ENCODE measurements at places on chromosomes 16 and 17.

DNA sequence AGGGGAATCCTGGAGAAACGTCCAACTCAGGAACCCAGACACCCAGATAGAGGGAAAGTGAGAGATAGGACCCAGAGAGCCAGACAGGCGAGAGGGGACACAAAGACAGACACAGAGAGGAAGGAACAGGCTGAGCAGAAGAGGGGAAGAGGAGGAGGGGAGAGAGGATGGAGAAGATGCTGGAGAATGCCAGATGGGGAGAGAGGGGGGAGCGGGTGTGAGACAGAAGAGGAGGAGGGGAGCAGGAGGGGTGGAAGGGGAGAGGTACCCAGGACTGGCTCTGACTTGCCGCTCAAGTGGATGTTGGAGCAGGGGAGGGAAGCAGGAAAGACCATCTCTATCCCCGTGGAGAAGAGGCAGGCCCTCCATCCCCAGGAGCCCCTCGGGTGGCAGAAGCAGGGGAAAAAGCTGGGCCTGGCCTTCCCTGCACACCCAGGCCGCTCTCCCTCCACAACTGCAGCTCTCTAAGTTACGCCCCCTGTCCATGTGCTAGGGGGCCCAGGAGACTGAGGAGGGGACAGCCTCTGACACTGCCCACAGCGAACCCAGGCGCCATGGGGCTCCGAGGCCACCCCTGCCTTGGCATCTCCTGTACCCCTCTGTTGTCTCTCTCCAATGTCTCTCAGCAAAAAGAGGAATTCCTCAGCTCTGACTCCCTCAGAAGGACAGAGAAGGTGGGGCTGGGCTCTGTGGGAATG is 4.8 kb downstream of the PPP1R9B start:
- no peak for DNase-seq

GRCh38 chr17:74012465-74012864 is 191.0 kb upstream of the RPL38 start:
- DNase-seq: no peak

- no peak for DNase-seq
These were observed 5.0 kb downstream of the FOXK2 start for GRCh38 chr17:82524540-82524939.

- DNase-seq: no peak
These were observed 38.2 kb downstream of the TK2 start for GRCh38 chr16:66511602-66512271.

- DNase-seq: peak; percentile 70
These were observed 27.3 kb downstream of the TBC1D16 start for GRCh38 chr17:80008383-80008840.

- no peak for DNase-seq
These were observed 85.5 kb upstream of the DOC2B start for GRCh38 chr17:266701-267667.

- DNase-seq: no peak
These were observed 68.5 kb upstream of the MED9 start for GRCh38 chr17:17408236-17408794.

DNA sequence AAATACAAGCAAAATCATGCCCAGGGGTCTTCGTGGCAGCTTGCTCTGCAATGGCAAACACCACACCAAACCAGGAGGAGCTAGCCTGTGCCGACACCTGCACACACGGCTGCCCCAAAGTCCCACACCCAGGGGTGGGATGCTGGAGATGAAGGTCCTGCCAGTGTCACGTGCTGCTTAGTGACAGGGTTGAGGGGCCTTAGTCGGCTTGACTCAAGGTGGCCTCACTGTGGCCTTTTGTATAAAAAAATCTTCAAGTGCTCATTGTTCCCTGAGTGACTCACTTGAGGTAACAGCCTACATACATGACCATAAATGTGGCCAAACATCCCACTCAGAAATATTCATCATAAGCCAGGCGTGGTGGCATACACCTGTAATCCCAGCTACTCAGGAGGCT is 7.3 kb downstream of the TRIM65 start:
- DNase-seq: no peak

- no peak for DNase-seq
These were observed 12.5 kb downstream of the ARHGAP23 start for GRCh38 chr17:38440614-38441397.

DNA sequence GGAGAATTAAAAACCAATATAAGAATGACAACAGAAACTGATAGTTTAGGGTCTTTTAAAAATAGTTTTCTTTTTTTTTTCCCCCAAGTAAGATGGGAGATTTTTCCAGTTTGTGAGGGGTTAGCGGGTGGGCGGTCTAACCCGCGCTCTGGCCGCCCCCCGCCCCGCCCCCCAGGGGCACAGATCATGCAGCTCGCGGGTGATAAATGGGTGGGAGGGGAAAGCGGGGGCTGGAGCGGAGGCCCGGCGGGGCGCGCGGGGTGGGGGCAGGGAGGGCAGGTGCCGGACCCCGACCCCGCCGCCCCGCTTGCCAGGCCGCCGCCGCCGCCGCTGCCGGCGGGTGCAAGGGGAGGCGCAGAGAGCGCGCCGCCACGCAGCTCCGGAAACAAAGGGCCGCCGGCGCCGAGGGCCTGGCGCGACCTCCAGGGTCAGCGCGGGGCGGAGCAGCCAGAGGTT is 60.1 kb upstream of the GSE1 start:
- no peak for DNase-seq

DNA sequence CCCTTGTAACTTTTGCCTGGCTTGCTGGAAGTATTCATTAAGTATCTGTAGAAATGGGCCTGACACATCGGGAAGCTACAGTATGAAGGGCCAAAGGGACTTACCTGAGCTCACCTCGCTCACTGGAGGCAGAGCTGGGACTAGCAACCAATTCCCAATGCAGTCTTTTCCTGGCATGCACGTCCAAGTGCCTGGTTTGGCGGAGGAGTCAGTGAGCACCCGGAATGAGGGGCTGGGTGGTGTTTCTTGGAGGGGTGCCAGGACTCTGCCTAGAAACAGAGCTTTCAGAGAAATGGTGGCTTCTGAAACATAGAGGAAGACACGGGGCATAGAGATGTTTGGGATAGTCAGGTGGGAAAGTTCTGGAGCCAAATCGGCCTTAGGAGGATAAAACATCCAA is 18.4 kb upstream of the GPRC5C start:
- DNase-seq: no peak

- DNase-seq: no peak
These were observed 176.5 kb downstream of the SEC14L1 start for GRCh38 chr17:77317091-77317750.

- DNase-seq: no peak
These were observed 35.0 kb upstream of the C17orf78 start for GRCh38 chr17:37340804-37341203.

GRCh38 chr17:38705523-38705802 is 390 bp downstream of the MLLT6 start:
- DNase-seq: no peak

- no peak for DNase-seq
These were observed 18.9 kb downstream of the KPNA2 start for GRCh38 chr17:68054296-68054900.

DNA sequence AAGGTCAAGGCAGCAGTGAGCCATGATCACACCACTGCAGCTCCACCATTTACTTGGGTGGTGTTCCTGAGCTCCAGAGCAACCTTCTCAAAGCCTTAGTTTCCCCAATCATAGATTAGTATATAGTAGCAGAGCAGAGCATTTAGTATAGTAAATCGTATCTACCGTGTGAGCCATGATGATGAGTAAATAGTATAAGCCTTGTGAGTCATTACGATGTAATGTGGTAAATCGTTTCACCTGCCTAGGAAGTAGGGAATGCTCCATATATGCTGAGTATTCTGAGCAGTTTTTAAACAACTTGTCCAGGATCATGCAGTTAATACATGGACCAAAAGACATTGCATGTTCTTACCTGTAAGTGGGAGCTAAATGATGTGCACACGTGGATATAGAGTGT is 66.4 kb downstream of the SCNN1B start:
- DNase-seq: no peak

- DNase-seq: no peak
These were observed 9.7 kb upstream of the DBNDD1 start for GRCh38 chr16:90028985-90029384.

DNA sequence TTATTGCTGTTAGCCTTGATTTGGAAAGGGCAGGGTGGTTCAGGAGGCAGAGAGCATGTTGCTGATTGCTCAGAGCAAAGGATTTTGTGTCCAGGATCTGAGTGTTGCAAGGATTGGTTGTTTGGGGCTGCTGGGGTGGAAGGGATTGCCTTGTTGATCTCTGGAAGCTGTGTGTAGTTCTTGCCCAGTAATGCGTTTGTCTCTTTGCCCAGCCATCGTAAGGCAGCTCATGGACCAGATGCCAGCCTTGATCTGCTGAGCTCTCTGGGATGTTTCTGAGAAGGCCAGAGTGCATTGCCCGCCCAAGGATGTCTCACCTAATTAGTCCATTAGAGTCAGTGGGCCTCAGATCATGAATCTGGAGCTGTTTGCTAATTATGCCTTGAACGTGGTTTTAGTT is 33.6 kb downstream of the NKD1 start:
- DNase-seq: no peak

- DNase-seq: peak; percentile 57
These were observed at the start of gene HOXB4 for GRCh38 chr17:48577946-48578615. Gene HOXB4, minus strand, starts transcription at chr17:48578350. Its CDS starts 31 bp downstream, at chr17:48578319.

DNA sequence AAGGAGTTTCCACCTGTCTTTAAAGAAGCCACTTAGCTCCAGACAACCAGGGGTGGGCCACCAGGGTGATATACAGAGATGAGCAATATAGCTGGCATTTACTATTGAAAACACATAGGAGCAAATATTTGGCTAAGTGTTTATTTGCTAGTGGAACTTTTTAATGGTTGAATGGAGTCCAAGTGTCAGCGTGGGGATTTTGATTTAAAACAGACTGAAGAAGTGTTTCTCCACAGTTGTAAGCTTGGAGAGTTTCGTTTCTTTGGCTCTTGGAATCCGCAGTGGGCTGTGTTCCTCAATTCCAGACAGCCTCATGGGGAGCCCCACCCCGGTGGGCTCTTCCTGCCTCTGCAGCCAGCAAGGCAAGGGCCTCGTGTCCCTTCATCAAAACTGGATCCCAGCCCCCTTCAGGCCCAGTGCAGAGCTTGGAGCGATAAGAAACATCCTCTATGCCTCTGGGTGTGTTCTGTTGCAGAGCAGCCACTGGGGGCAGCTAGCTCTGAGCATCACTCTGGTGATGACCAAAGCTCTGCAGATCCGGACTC is 36.1 kb downstream of the NOG start:
- DNase-seq: no peak

DNA sequence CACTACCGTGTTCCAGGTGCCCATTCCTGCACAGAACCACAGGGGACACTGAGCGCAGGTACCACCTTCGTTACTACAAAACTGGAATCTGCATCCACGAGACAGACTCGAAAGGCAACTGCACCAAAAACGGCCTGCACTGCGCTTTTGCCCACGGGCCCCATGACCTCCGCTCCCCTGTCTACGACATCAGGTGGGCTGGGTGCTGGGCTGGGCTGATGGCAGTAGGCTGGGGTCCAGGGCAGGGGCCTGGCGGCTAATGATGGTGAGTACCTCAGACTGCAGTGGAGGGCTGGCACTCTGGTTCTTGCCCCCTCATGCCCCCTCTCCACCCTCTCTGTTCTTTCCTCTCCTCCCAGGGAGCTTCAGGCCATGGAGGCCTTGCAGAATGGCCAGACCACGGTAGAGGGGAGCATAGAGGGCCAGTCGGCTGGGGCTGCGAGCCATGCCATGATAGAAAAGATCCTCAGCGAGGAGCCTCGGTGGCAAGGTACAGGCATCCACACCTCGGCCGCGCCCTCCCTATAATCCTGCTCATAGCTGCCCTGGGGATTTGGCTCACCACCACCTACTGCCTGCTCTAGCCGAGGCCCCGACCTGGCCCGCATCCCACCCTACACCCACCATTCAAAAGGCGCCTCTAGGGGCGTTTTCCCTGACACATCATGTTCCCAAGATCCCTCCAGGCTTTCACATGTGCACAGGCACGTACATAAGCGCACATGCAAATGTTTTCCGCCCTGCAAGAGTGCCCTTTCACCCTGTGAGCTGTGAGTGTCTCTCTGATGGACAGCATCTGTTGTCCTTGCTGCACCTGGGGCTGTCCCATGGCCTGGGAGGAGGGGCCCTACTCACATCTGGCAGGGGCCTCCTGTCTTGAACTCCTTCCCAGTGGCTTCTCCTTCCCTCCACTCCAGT is 27.7 kb downstream of the UNK start:
- DNase-seq: no peak

DNA sequence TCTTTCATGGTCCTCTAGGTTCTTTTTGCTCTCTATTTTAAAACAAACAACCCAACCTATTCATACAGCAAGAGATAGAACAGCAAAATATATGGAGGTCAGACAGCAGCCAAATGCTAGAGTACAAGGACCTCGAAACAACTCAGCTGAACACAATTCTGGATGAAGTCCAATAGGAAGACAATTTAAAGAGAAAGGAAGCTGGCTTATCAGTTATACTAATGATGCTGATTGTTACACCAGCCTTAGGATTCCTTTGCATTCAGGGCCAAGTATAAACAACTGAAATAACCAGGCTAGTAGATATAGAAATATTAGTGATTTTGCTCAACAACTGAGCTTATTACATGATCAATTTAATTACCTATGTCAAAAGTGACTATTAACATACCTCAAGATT is 2.5 kb downstream of the SSH2 start:
- no peak for DNase-seq

- DNase-seq: no peak
These were observed 1.2 kb upstream of the FAM222B start for GRCh38 chr17:28843816-28844148.

GRCh38 chr17:42180922-42181850 is at the start of gene KCNH4:
Gene KCNH4, minus strand, starts transcription at chr17:42181142. Its CDS starts 197 bp downstream, at chr17:42180945.
- DNase-seq: peak; percentile 89

DNA sequence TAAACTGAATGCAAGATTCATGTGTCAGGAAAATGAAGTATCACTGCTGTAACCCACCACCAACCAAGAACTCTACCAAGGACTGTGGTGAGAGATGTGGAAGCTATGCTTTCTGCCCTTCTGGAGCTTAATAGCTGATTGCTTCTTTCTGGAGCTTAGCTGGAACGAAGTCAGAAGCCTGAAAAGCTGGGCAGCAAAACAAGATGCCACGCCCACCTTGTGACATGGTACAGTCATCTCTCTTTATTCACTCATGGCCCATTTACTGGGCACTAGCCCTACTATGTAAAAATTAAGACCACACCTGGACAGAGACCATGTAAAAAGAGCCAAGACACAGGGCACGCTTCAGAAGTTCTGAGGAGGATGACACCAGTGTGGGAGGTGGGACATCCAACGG is 48.1 kb downstream of the TEX2 start:
- no peak for DNase-seq

DNA sequence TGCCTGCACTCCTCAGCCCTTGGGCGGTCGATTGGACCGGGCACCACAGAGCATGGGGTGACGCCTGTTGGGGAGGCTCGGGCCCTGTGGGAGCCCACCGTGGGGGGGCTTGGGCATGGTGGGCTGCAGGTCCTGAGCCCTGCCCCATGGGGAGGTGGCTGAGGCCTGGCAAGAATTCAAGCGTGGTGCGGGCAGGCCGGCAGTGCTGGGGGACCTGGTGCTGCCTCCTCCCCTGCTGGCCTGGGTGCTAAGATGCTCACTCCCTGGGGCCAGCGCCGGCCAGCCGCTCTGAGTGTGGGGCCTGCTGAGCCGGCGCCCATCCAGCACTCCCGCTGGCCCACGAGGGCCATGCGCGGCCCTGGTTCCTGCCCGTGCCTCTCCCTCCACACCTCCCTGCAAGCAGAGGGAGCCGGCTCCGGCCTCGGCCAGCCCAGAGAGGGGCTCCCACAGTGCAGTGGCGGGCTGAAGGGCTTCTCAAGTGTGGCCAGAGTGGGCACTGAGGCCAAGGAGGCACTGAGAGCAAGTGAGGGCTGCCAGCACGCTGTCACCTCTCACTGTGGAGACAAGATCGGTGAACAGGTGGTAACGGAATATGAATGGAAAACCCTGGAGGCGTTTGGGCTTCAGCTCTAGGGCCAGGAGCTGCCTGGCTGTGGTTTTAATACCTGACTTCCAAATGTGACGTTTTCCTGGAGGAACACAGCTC is 28.5 kb downstream of the ST6GALNAC1 start:
- no peak for DNase-seq

GRCh38 chr17:34261568-34262337 is 6.7 kb downstream of the CCL2 start:
- no peak for DNase-seq
